ENCODE measurements at places on chromosomes 1 and 21. TPM values are rescaled to one million over a fixed set of nuclear protein-coding genes. Genes with fewer than 3 reads are reported as not detected.

CA6 gene
- total RNA-seq: not detected

PKLR gene
- not detected for total RNA-seq

GPR25 gene
- not detected for total RNA-seq

TRAF3IP3 gene
- total RNA-seq: not detected

EVI5 gene
- 14.9 TPM for total RNA-seq

KLHDC7A gene
- total RNA-seq: not detected

HORMAD1 gene
- 1.2 TPM for total RNA-seq

LCE3E gene
- 0.48 TPM for total RNA-seq

HTR6 gene
- not detected for total RNA-seq

S100A3 gene
- 7.0 TPM for total RNA-seq

LAMC2 gene
- 656 TPM for total RNA-seq

CHIA gene
- not detected for total RNA-seq

KRTAP21-2 gene
- not detected for total RNA-seq

RNU1-2 gene
- total RNA-seq: under 0.01 TPM

PPFIA4 gene
- total RNA-seq: 14.0 TPM

CDCP2 gene
- not detected for total RNA-seq

FLG2 gene
- not detected for total RNA-seq

Measured in tracheal epithelial cell (primary cell).